ENCODE measurements at places on chromosomes 1 and 21. TPM values are rescaled to one million over a fixed set of nuclear protein-coding genes. Genes with fewer than 3 reads are reported as not detected.

DNA sequence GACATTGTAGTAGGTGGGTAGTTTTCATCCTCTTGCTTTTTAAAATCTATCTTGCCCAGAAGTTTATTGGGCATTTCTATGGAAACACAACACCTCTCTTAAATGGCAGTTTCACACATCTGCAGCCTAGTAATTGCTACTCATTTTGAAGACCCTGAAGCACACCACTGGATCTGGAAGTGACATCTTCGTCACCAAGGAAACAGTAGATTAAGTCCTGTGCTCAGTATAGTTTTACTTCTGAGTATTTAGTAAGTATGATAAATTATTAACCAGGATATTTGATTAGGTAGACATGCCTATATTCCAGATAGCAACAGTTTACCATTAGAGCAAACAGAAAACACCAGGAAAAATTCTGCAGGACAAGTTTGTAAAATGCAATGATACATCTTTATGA lies 48.7 kb downstream of the UCK2 start:
- H3K27me3 ChIP-seq: no peaks in the 10 kb centered on the region
- DNase-seq: no peak
- H3K27ac ChIP-seq: no peak overlapping the region
- H3K4me3 ChIP-seq: no peak overlapping the region
- H3K36me3 ChIP-seq: no peaks in the 10 kb centered on the region

DNA sequence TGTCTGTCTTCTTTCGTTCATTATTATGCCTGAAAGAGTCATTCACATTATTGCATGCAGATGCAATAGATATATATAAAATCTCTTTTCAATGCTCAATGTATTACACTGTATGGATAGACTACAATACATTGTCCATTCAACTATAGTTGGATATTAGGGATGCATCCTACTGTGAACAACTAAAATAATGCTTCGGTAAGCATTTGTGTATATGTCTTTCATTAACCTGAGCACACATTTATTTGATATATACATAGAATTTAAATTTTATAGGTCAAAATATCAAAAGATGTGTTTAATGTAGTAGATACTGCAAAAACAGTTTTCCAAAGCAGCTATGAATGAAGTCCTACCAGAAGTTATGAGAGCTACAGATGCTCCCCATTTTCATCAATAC lies 8.9 kb downstream of the PLD5 start:
- no peaks in the 10 kb centered on the region for H3K36me3 ChIP-seq
- DNase-seq: no peak
- no peaks in the 10 kb centered on the region for H3K27me3 ChIP-seq
- H3K4me3 ChIP-seq: no peak overlapping the region

UBE2U gene
- total RNA-seq: 16.9 TPM

GRCh38 chr1:157288996-157289395 lies 150.8 kb upstream of the ETV3 start:
- H3K36me3 ChIP-seq: no peaks in the 10 kb centered on the region
- no peak overlapping the region for H3K27ac ChIP-seq
- no peak overlapping the region for H3K4me3 ChIP-seq
- DNase-seq: no peak

DNA sequence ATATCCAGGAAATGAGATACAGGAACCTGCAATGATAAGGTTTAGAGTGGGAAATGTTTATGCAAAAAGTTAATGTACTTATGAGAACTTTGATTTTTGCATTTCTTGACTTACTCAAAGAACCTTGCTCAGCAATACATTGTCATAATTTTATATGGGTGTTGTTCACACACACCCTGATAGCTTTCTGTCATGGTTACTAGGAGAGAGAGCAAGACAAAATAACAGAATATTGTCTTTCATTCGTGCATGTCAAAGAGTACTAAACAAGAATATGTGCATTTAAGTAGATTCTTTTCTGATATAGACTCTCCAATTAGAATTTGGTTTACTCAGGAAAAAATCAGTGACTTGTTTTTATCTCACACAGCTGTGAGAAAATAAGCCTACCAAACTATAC lies 27.5 kb upstream of the KCNA3 start:
- DNase-seq: no peak
- no peaks in the 10 kb centered on the region for H3K4me1 ChIP-seq
- H3K27ac ChIP-seq: no peak overlapping the region
- no peaks in the 10 kb centered on the region for H3K36me3 ChIP-seq
- H3K4me3 ChIP-seq: no peak overlapping the region

SLC16A4 gene
- 8.2 TPM for total RNA-seq

DNA sequence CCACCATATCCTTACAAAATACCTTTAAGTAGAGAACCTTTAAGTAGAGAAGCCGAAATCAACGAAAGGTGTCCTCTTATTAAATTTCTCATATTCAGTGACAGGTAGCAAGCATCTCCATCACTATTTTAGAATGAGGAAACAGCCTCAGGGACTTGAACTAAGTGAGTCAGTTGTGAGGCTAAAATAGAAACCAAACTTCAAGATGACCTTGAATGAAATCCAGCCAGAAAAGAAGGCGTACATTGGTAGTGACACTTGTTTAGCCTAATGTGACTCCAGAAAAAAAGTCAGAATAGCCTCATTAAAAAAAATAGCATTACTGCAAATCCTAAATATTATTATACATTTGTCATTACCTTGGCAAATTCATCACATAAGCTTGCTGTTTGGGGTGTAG lies 20.1 kb downstream of the RGS8 start:
- no peak overlapping the region for H3K27ac ChIP-seq
- no peak overlapping the region for H3K4me3 ChIP-seq
- no peaks in the 10 kb centered on the region for H3K27me3 ChIP-seq
- no peak for DNase-seq

GRCh38 chr1:31703431-31704270 lies at the start of gene COL16A1:
Gene COL16A1 (minus strand): TSS chr1:31704017. CDS start chr1:31702193, 1,824 bp downstream.
- H3K27me3 ChIP-seq: no peaks in the 10 kb centered on the region
- H3K27ac ChIP-seq: peak within 1 kb of the TSS; percentile 82
- H3K36me3 ChIP-seq: no peaks in the 10 kb centered on the region
- DNase-seq: peak; percentile 79
- H3K4me3 ChIP-seq: peak within 1 kb of the TSS; percentile 52
- H3K4me1 ChIP-seq: peaks cover 30% of the 10 kb centered on the region

- no peak overlapping the region for H3K27ac ChIP-seq
- no peak overlapping the region for H3K4me3 ChIP-seq
- H3K4me1 ChIP-seq: no peaks in the 10 kb centered on the region
- no peaks in the 10 kb centered on the region for H3K36me3 ChIP-seq
Measured at GRCh38 chr1:240435996-240436566, 175.9 kb downstream of the GREM2 start.

DNA sequence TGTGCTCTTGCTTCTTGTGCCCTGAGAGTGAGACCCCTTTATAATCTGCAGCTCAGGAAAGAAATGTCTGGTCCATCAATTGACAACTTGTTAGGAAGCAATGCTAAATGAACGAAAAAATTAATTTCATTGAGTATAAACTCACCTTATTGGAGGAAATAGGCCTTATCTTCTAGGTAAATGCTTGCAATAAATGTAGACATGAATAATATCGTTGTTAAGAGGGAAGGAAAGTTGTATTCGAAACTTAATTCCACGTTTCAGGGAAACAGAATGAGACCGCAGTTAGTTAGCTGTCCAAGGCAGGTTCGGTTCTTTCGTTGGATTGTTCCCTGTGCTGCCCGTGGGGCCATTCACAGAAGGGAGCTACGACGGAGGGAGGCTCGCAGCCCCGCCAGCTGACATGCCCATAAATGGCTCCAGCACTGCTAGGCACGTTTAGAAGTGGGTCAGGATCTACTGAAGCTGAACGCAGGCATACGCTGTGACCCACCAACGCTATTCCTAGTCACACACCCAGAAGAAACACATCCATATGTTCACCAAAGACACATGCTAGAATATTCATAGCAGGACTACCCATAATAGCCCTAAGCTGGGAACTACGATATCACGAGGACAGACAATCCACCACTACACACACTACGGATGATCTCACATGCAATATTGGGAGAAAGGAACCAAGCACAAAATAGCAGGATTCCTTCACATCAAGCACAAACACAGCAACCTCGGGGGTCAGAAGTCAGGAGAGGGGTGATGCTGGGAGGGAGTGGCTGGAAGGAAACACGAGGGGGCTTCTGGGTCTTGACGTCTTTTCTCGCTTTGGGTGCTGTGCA lies 56.2 kb upstream of the LBR start:
- no peak for DNase-seq
- no peaks in the 10 kb centered on the region for H3K27me3 ChIP-seq
- H3K36me3 ChIP-seq: no peaks in the 10 kb centered on the region

Data from testis (tissue), 5 donors.